Stimulated activated CD8-positive, alpha-beta memory T cell treated with anti-CD3 and anti-CD28 coated beads, Interleukin-7, amount 100 ng/mL, for 24 hours (primary cell): ENCODE measurements at places on chromosomes 11 and 22.
A peak's percentile ranks its signal among the peaks of the same experiment; 100 is the strongest.

GRCh38 chr22:22103078-22103875, 120.7 kb upstream of the TOP3B start:
- no peak for DNase-seq

- DNase-seq = no peak
Observed at GRCh38 chr11:129143335-129143734, 48.8 kb downstream of the ARHGAP32 start.

GRCh38 chr22:36463783-36464184, 17.7 kb downstream of the TXN2 start:
- no peak for DNase-seq

DNA sequence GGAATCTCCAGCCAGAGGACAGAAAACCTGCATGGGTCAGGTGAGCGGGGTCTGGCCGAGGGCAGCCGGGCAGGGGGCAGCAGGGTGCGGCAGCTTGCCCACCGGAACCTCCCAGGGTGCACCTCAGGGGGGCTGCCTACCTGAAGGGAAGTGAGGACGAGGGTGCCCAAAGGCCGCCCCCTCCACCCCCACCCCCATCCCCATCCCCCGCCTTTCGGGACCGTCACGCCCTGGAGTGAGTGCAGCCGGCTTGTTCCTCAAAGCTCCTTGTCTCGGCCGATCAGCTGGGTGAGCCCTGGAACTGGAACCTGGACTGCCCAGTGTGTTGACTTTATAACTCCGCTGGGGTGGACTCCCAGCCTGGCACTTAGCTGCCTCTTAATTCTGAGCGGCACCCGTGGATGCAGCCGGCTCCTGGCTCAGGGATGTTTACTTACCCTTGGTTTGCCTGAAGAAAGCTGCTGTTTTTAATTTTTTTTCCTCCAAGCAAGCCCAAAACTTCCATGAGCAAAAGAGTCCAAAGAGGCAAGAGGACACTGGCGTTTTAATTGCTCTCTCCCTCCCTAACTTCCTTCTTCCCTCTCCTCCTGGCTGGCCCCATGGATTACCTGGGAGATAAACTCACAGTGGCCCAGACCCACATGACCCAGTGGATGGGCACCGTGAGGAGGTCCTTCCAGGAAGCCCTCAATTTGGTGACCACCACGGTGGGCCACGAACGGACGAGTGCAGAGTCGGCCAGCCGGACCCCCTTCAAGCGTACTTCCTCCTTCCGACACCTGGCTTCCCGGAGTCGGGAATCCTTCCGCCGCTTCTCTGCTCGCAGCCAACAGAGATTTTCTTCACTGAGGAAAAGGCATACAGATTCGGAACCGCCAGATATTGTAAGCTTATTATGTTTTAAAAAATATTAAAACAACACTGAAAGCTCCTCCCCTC, 87.8 kb upstream of the CRYBB3 start:
- DNase-seq = no peak

DNA sequence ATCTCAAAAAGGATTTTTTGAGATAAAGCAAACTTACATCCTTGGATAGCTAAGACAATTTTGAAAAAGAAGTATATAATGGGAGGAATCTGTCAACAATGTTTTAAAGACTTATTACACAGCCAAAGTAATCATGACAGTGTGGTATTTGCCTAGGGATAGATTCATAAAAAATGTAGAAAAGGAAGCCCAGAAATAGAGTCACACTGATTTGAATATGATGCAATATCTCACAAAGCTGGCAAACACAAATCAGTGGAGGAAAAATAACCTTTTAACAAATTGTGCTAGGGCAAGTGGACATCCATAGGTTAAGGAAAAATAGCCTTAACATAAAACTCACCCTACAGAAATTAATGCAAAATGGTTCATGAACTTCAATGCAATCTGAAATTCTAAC, 6.0 kb downstream of the XKR3 start:
- DNase-seq = no peak

DNA sequence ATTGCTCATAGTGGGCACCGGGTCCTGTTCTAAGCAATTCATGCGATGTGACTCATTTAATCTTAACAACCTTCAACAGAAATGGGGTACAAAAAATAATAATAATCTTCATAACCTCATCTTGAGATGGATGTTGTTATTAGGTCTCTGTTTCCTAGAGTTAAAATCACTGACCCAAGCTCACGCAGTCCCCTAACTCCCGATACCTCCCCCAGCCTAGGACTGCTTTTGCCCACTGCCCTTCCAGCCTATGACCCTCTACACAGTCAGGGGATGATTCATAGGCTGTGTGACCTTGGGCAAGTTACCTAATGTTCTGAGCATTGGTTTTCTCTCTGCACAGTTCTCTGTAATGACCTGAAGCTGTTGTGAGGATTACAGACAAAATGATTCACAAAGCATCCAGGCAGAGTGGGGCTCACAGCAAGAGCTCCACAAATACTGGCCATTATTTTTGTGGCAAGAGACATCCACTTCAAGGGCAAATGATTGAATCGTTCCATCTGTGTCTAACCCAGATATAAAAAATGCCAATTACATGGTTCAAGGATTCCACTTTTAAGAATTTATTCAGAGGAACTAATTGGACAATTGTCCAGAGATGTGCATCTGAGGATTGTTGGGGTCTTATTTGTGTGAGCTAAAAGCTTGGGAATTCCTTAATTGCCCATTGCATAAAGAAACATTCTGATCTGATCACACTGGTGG, 20.0 kb downstream of the MTFP1 start:
- no peak for DNase-seq

GRCh38 chr22:20786048-20786447, 12.1 kb downstream of the SERPIND1 start:
- no peak for DNase-seq

- DNase-seq = no peak
Observed at GRCh38 chr11:2835296-2835695, 50.3 kb downstream of the CDKN1C start.

DNA sequence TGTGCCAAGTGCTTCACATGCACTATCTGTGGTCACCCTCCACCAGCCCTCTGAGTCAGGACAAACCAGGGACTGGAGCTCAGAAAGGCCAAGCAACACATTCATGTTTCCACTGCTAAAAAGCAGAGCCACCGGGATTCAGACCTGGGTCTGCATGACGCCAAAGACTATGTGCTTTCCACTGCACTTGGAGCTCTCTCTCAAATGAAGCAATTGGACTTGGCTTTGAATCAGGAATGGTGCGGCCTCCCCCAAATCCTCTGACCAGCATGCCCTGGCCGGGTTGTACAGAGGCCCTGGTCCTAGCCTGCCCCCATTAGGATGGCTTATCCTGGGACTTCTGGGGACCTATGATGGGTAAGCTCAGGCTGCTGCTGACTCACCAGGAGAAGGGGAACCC, 80.7 kb downstream of the PKNOX2 start:
- DNase-seq = no peak

- no peak for DNase-seq
Observed at GRCh38 chr22:39570226-39570625, 327 bp upstream of the CACNA1I start.

DNA sequence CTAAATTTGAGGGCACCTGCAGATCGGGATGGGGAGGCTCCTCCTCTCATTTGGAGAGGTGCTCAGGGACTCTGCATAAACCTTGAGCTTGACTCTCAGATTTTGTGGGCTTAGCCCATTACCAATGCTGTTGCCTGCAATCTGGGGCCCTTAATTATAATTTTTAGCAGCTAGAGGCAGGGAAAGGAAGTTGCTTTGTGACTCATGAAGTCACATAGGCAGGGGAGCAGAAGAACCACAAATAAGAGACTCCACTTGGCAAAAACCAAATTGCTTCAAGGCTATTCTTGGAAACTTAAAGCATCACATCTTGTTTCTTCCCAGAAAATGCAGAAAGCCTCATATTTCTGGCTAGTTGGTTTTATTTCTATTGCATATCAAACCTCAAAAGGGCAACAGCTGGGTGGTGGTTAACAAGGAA, 46.9 kb downstream of the MICAL2 start:
- DNase-seq = no peak

- peak; percentile 49 for DNase-seq
Observed at GRCh38 chr11:44094260-44094868, 1.1 kb upstream of the EXT2 start.

GRCh38 chr11:36724742-36725385, 126.8 kb upstream of the RAG2 start:
- no peak for DNase-seq

- DNase-seq = no peak
Observed at GRCh38 chr11:70109006-70109405, 30.9 kb downstream of the ANO1 start.

GRCh38 chr11:36095716-36096115, 151.9 kb downstream of the LDLRAD3 start:
- DNase-seq = no peak

GRCh38 chr11:19770277-19770676, 57.6 kb downstream of the NAV2 start:
- no peak for DNase-seq

DNA sequence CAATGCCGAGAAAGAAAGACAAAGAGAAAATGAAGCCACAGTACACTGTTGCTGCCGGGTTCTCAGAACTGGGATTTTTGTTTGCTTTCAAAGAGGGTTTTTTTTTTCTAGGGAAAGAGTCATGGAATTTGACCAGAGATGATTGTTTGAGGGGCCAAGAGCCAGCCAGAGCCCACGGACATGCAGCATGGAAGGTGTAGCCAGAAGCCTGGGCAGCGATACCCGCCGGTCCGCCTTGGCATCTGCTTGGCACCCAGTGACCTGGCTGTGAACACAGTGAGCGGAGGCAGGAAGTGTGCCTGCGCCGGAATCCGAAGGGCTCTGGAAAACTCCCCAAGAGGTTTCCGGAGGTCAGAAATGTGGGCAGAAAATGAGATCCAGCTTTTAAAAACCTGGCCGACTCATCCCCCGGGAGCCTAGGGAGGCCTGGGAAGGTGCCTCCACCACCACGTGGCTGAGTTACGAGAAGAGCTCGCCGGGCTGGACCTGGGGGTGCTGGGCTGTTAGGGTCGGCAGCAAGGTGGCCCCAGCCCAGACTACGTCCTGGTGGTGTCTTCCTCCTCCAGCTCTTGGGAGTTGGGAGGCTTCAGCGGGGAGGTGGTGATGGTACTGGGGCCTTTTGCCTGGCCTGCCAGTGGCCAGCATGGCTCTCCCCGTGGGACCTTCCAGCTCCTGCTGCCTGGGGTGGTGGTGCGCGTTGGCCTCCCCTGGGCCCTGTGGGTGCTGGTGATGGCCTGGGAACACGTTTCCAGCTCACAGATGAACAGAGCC, 61.6 kb upstream of the PPARA start:
- no peak for DNase-seq

- no peak for DNase-seq
Observed at GRCh38 chr11:22957786-22958185, 97.5 kb upstream of the CCDC179 start.

DNA sequence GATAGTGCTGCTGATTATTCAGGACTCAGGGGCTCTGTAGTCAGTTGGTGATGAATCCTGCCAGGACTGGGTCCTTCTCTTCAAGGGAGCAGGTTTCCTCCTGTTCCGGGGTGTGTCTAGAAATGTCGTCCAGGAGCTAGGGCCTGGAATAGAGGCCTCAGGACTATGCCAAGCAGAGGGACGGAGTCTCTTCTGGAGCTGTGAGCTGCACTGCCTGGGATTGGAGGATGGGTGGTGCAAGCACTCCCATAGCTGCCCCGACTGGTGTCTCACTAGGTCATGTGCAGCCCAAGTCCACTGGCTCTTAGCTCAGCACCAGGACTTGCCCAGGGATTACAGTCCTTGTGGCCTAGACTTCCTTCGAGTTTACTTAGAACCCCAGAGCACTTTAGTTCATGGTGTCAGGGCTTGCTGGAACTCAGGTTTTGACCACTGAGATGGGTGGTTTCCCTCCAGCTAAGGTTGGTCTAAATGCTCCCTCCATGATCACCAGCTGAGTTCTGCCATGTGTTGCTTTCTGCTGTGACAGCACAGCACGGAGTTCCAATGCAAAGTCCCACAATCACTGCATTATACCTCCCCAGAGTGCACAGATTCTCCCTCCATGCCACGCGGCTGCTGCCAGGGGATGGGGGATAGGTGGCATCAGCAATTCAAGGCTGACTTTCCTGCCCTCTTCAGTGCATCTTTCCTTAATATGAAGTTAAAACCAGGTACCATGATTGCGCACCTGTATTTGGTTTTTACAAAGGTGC, 42.6 kb upstream of the SHANK2 start:
- DNase-seq = no peak

- DNase-seq = no peak
Observed at GRCh38 chr22:29703569-29704195, 16.1 kb upstream of the CABP7 start.

GRCh38 chr11:75454987-75455386, 22.0 kb upstream of the KLHL35 start:
- no peak for DNase-seq

DNA sequence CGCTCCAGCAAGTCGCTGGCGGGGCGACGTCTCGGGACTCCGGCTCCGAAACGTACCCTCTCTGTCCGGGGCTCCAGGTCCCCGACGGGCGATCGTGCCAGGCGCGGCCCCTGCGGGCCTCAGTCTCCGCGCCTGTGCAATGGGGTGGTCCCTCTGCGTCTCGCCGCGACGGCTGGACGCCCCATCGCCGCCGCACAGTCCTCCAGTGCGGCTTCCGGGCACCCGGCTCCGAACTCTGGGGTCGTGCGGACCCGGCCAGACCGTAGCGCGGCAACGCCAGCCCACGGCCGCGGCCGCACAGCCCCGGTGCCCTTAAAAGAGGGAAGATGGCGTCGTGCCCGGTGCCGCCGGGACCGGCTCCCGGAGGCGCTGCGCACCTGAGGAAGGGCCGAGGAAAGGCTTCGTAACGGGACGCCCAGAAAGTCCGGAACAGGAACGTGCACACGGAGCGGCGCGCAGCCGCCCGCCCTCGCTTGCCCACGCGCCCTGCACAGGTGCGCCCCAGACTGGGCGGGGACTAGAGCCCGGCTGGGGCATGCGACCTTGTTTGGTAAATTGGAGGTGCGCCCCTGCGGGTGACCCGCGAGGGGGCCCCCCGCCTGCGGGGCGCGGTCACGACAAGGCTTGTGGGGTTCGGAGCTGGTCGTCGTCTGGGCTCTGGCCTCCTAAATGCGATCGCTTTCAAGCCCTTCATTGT, 525 bp downstream of the BIK start:
- DNase-seq = no peak

DNA sequence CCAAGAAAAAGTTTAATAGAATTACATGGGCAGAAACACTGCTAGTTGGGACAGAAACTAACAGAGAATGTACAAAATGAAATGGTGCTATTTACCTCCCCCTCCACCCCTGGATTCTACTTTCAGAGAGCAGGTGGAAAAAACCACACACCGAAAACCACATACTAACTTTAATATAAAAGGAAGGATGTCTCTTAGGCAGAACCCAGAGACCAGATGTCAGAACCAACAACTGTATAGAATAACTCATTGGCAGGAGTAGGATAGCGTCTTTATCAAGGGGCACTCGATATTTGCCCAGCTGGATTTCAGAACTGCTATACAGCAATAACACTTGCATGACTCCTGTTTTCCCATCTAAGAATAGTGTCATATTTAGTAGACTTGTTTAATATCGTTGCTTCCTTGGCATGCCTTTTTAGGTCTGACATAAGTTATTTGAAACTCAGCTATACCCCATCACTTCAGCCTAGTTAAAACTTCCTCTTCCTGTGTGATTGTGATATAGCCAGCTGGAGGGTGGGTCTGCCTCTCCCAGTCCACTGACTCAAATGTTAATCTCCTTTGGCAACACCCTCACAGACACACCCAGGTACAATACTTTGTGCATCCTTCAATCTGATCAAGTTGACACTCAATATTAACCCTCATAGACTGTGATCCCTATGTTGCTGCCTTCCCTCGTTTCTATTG, 1.2 kb downstream of the SLC22A25 start:
- no peak for DNase-seq

GRCh38 chr22:35489239-35489638, 51.4 kb upstream of the RASD2 start:
- DNase-seq = no peak

- no peak for DNase-seq
Observed at GRCh38 chr11:93340223-93340622, 9.7 kb downstream of the DEUP1 start.

- DNase-seq = no peak
Observed at GRCh38 chr11:127521413-127521812, 520.8 kb upstream of the KIRREL3 start.
